Activated CD4-positive, alpha-beta T cell treated with anti-CD3 and anti-CD28 coated beads for 24 hours (primary cell): ENCODE measurements at places on chromosomes 12 and 14.

DNA sequence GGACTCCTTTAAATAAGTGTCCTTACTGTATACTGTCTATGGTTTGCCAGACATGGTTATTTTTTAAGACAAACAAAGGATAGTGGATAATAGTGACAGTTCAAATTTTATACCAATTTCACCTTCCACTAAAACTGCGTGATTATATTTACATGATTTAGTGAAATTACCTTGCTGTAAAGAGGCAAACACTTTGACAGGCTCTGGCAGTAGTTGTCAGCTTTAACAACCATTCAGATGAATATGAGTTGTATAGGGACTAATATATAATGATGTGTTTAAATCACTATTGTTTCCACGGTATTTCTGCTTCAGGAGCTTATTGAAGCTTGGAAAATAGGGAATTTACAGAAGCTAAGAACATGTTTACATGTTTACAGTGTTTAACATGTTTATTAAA, 1364.0 kb downstream of the FSCB start:
- DNase-seq, result no peak

- DNase-seq, result no peak
Measured at GRCh38 chr14:52650774-52651173, 44.6 kb downstream of the ERO1A start.

- DNase-seq, result no peak
Measured at GRCh38 chr14:52355016-52355431, 40.9 kb downstream of the PTGER2 start.

GRCh38 chr12:96424601-96425000, 24.4 kb upstream of the CDK17 start:
- DNase-seq, result no peak

GRCh38 chr14:68716698-68717097, 76.2 kb downstream of the ZFP36L1 start:
- no peak for DNase-seq

DNA sequence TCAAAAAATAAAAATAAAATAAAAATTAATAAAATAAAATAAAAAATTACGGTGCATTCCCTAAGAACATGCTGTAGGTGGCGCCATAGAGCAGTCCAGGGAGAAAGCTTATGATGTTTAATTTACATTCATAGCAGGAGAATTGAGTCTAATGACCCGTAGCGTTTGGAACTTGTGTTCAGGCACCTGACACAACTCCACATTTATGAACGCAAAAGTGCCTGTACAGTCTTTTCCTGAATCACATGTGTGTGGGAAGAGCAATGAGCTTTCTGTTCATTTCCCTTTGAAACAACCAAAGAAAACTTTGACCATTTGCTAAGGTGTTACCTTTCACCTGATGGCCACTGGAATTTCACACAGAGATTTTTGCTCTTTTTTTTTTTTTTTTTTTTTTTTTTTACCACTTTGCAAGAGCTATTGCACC, 60.6 kb upstream of the KCNA1 start:
- DNase-seq, result no peak
